ENCODE measurements at places on chromosomes 4 and X. TPM values are rescaled to one million over a fixed set of nuclear protein-coding genes. Genes with fewer than 3 reads are reported as not detected.
A peak's percentile ranks its signal among the peaks of the same experiment; 100 is the strongest.

GRCh38 chr4:88514557-88515511 is 8.7 kb downstream of the PYURF start:
- no peak for DNase-seq

DNA sequence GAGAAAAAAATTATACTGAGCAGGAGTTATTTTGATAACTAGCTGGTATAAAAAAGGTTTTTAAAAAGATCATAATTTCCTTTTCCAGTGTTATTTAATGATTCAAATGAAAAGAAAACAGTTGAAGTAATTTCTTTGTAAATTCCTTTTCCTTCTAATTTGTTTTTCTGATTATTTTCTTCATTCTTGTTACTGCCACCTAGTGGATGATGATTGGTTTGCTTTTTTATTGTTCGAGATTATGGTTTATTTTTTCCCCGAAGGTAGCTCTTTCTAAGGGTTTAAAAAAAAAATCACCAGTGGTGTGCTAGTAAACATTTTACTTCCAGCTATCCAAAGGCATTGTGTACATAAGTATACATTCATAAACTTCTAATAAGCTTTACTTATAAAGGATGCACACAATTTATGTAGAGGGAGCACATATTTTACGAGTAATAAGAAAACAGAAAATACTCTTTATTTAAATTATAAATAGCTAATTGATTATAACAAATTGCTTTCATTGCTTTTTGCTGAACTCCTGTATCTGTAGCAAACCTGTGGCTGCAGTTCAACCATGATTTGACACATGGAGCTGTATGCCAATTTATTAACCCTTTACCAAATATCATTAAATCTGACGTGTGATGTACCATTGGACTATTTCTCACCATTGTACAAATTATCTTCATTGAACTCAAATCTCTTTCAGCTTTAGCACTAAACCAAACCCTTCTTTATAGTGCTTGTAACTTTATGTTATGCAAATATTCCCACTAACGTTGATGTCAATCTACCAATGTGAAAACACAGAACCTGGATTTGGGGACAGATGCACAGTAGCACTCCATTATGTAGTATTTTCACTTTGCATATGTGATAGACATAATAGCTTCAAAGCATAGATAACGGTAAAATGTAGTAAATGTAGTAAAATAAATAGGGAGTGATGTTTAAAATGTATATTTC is 97.8 kb upstream of the ANK2 start:
- DNase-seq = no peak

- no peak for DNase-seq
These were observed 421.4 kb upstream of the LCORL start for GRCh38 chr4:18442957-18443356.

GRCh38 chr4:156924774-156925315 is 46.8 kb downstream of the PDGFC start:
- no peak for DNase-seq

GRCh38 chr4:155748039-155748438 is 10.8 kb upstream of the GUCY1B1 start:
- DNase-seq = no peak

- no peak for DNase-seq
These were observed 599.5 kb upstream of the ZFP42 start for GRCh38 chr4:187396106-187396505.

DNA sequence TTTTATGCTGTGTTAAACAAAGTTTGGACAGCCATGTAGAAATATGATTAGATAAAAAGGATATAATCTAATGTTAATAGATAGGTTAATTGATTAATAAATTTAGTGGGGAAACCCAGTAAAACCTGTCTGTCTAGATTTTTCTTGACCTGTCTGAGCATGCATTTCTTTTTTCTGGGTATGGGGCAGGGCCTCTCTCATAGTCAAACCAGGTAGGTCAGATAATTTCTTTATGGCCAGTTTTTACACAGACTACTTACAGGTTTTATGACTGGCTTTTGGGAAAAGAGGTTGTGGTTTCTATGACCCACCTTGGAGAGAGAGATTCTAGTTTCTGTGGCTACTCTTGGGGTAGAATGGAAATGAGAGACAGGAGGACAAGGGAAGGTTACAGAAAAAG is 135.6 kb upstream of the EPHA5 start:
- DNase-seq = no peak

DNA sequence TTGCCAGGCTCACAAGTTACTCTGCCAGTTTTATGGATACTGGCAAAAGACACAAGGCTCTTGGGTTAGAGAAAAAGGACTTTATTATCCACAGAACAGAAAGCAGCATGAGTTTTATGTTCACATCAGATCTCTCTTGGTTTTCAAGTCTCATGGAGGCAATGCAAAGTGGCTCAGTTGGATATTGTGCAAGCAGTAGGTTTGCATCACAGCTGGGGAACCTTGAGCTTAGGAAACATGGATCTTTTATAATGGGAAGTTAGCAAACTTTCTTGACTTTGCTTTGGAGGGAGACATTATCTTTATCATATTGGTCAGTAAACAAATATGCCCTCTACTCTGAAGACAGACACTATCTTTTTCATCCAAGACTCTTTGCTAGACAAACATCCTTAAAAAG is 109.2 kb upstream of the GRPR start:
- DNase-seq = no peak

GRCh38 chr4:61827907-61828391 is 627.8 kb downstream of the ADGRL3 start:
- DNase-seq = no peak

- peak; percentile 8 for DNase-seq
These were observed 8.2 kb upstream of the PPP2R2C start for GRCh38 chr4:6480534-6481088.

DNA sequence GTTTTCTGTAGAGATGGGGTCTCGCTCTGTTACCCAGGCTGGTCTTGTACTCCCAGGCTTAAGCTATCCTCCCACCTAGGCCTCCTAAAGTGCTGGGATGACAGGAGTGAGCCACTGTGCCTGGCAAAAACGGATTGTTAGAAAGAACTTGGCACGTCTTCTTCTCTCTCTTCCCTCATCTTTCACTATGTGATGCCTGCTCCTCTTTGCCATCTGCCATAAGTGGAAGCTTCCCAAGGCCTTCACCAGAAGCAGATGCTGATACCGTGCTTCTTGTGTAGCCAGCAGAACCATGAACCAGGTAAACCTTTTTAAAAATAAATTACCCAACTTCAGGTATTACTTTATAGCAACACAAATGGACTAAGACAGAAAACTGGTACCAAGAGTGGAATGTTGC is 36.9 kb upstream of the HUWE1 start:
- no peak for DNase-seq

GRCh38 chr4:38957261-38957815 is 74.9 kb downstream of the TMEM156 start:
- DNase-seq = no peak

DNA sequence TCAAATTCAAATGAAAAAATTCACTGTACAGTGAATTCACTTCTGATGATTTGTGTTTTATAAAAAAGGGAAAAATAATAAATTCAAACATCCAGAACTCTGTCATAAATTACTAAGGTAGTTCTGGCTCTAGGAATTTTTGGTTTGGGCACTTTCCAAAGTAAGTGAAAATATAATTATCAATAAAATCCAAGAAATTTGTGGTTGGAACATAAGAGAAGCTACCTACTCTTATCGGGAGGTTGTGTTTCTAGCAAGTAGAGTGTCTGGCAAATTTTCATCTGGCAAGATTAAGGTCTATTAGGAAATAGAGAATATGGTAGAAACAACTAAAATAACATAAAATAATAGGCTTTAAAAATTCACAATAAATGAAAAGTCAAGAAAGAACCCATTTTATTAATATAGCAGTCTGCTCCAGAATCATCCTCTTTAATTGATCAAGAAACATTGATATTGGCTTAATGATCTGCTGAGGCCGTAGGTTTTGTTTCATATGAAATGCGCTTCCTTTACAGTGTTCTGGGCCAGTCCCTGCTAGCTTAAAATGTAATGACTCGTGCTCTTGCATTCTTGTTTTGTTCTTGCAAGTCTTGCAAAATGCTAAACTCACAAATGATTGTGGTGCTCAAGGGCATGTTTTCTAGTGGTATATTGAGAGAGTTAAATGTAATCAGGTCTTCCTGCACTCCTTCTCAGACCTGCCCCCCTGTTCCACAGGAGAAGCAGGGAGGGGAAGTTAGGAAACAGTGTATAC is 331.4 kb downstream of the RAPGEF2 start:
- DNase-seq = no peak

GRCh38 chrX:49876750-49877149 is 2.5 kb upstream of the USP27X start:
- no peak for DNase-seq

DNA sequence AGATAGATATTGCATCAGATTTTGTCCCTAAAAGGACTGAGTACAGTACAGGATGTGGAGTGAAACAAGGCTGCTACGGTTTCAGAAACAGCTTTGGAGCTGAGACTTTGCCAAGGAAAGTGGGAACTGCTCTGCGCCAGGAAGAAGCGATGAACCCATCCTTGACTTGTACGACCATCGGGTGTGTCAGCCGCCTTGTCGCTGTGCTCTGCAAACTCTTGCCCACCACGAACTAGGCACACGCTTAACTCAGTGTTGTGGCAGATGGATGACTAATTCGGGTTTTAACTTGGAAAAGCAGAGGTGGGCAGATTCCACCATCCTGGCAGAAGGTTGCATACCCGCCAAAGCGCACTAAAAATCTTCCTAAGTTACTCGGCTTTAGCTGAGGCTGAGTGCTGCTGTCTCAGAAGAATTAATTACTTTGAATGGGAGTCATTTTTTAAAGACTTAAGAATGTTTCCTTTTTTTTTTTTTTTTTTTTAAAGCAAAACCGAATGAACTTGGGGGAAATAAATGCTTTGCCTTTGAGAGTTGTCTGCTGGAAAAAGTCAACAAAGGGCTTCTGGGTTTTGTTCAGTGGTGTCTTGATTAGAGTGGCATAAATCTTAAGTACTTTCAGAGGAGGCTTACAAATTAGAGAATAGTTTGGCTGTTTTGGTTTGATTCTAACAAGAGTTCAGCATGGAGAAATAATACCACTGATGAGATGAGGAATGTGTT is 69.5 kb downstream of the SHROOM2 start:
- DNase-seq = no peak

GRCh38 chrX:103234869-103235268 is 20.0 kb downstream of the BEX4 start:
- no peak for DNase-seq

- DNase-seq = no peak
These were observed 92.3 kb downstream of the SPRY1 start for GRCh38 chr4:123488916-123489315.

The EDNRA gene
- not detected for total RNA-seq

The ADAM29 gene
- not detected for total RNA-seq

The HS3ST1 gene
- 0.19 TPM for total RNA-seq

The IL3RA gene
- 2.8 TPM for total RNA-seq

The LEF1 gene
- total RNA-seq = 29.4 TPM

The DMRTC1B gene
- not detected for total RNA-seq
